ENCODE measurements at places on chromosomes 16 and 17.

DNA sequence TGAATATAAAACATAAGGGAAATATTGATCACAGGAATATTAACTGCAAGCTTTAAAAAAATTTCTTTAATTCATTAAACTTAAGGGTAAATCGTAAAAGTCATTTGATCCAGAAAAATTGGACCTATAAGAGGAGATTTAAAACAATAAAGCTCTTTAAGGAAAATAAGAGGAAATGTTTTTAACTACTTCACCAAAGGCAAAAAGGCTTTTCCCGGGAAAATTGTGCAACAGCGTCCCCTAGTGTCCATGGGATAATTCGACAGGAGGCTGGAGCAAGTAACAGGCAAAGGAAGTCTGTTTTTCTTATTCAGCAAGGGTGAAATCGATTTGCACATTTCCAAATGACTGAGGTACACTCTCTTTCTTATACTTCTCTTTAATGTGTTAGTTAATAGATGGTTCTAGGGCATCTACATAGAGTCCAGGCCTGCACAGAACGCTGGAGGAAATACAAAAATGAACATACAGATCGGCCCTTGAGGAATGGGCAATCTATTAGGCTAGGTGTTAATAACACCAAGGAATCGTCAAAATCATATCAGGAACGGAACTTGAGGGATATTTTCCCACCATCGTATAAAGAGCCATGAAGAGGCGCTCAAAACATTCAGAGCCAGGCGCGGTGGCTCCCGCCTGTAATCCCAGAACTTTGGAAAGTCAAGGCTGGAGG is 61.4 kb downstream of the ZNF18 start:
- DNase-seq: no peak

DNA sequence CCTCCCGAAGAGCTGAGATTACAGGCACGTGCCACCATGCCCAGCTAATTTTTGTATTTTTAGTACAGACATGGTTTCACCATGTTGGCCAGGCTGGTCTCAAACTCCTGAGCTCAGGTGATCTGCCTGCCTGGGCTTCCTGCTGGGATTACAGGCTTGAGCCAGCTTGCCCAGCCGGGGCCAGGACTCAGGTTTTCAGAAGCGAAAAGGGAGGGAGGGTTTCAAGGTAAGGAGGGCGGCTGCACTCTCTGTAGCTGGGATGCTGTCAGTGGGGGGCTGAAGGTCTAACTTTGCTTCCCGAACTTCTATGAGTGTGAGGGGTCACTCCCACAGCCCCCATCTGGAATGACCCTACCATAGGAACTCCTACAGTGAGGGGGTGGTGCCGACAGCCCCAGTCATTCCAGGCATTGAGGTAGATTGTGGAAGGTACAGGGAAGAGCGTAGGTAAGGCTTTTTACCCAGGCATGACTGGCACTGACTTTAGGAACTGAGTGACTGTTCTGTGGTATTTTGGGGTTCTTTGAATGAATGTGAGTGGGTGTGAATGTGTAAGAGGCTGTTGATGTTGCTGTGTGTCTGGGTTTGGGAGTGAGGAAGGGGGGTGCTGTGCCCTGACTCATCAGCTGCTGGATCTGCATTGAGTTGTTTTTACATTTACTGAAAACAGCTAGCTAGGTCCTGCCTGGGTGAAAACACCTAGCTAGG is 3.8 kb upstream of the C1QL1 start:
- no peak for DNase-seq

- DNase-seq: no peak
These were observed 5.2 kb upstream of the SYNRG start for GRCh38 chr17:37614391-37614790.

- DNase-seq: no peak
These were observed 770 bp downstream of the HBM start for GRCh38 chr16:166375-167121.

DNA sequence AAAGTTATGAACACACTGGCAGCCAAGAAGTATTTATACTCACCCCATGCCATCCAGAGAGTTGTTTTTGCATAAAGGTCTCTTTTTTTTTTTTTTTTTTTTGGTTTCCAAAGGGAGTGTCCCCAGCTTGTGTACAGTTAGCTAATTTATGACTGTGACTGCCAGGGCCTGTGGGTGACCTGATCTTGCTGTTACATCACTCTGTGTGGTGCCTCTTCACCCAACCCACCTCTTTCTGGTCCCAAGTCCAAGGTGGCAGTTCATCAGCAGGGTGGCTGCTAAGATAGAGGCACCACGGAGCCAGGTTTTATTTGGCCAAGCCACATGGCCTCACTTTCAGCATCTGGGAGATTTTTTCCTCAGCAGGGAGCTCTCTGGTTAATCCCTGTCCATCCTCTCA is at the start of gene NOS2:
NOS2 (minus strand) TSS at position 8 of the 400 bp plus-strand sequence. CDS start 1,720 bp downstream, outside the sequence.
- DNase-seq: no peak

DNA sequence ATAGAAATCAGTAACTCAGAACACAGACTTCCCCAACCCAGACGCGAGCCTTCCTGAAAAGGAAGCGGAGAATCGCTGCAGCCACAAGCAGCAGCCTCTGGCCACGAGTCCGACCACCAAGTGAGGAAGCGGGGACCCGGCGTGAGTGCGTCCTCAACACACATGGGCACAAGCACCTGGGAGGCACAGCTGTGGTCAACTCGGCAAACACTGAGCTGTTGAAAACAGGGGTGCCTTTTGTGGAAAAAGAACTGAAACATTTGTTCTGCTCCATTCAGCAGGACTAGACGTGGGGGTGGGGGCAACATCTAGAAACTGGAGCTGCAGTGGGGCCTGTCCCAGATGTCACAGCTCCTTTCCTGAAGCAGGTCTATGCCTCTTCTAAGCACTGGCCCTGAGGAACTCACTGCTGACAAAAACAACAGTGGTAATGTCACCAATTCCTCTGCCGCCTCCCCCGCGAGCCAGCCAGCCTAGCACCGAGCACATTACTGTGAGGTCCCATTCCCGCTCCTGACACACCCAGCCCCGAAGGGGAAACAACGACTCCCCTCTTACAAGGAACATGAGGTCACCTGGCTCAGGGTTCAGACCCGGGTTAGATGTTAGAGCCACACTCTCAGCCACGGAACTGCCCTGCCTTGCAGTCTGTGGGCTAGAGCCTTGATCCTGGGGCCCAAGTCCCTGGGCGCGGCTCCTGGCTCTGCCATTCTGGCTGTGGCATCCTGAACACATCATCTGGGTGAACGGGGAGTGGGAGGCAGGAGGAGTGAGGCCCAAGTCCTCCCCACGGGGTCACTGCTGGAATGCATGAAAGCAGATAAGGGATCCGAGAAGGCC is 29.0 kb downstream of the KDM8 start:
- no peak for DNase-seq

DNA sequence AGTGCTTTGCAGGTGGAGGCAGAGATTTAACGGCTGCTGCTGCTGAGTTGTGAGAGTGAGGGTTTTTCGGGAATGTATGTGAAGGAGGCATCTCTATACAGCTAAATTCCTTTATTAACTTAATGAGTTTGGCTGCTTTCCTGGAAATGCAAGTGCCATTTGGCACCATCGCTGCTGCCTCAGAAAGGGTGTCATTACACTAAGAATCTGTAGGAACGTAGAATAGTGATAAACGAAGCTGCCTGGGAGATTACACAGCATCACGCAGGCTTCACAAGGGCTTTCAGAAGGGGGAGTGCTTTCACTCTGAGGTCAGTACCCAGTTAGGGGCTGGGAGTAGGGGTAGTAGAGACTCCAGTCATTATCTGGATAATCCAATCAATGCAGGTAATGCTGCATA is 14.1 kb upstream of the NLRP1 start:
- DNase-seq: no peak

DNA sequence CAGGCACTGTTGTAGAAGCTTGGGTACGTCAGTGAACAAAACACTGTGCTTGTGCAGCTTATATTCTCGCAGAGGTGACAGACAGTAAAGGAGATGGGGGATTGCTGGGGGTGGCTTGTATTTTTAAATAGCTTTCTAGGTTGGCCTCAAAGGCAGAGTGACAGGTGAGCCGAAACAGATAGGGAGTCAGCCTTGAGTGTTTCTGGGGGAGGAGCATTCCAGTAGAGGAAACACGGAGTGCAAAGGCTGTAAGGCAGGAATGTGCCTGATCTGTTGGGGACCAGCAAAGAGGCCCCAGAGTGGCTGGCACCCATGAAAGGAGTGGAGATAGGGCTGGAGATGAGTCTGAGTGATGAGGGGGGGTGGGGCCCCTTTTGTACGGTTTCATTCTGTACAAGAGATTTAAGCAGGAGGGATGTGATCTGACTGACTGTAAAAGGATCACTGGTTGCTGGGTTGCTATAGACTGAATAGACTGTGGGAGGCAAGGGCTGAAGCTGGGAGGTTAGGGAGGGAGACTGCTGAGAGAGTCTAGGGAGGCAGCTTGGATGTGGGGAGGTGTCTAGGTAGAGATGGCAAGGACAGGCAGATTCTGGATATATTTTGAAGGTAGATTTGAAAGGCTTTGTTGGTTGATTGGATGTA is 15.2 kb downstream of the NUP93 start:
- no peak for DNase-seq

- no peak for DNase-seq
These were observed 263.4 kb downstream of the MRTFB start for GRCh38 chr16:14334366-14335080.

GRCh38 chr17:35774499-35774898 is 13.8 kb downstream of the C17orf50 start:
- no peak for DNase-seq

DNA sequence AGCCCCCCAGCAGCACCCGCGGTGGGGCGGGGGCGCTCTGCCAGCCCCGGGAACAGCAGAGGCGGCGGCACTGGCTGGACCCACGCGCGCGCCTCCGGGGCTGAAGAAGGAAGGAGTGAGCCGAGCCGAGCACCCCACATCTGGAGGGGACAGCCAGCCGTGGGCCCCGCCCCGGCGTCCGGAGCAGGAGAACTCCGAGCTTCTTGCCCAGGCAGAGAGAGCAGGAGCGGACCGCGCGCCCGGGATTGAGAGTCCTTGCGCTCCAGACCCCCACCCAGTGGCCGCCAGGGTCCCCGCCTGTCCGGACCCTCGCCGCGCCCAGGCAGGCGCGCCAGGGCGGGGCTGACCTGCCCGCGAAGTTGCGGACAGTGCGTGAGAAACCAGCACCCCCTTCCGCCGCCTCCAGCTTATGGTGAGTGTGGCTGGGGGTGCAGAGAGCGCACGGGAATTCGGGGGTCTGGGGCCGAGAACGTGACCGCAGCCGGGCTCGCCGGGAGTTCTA is 921.9 kb upstream of the EEF2KMT start:
- DNase-seq: no peak

GRCh38 chr16:88417684-88418476 is 35.1 kb downstream of the ZNF469 start:
- no peak for DNase-seq

DNA sequence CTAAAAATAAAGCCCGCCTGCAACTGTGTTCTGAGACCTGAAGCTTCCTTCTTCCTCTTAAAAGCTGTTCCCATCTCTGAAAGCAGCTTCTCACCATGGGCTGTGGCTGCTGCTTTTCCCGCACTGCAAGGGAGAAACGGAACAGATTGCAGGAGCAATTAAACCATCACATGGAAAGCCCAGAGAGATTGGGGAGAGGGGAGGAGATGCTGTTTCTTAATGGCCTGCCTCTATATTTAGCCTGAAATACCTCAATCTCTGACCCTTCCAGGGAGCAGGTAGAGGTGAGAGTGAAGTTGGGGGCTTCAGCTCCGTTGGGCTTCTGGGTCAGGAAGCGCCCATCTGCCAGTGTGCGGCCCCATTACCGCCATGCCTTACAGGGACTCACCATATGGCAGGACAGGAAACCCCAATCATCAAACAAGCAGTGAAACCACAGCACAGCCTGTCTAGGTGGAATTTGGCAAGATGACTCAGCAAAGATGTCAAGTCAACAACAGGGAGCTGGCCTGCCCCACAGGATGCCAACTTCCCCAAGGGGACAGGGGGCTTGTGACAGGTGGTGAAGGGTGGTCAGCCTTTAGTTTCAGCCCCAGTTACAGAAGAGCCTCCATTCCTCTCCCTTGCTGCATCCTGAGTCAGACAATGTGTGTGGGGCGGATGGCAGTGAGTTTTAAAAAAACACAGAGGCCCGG is 286.6 kb upstream of the CCL2 start:
- no peak for DNase-seq

DNA sequence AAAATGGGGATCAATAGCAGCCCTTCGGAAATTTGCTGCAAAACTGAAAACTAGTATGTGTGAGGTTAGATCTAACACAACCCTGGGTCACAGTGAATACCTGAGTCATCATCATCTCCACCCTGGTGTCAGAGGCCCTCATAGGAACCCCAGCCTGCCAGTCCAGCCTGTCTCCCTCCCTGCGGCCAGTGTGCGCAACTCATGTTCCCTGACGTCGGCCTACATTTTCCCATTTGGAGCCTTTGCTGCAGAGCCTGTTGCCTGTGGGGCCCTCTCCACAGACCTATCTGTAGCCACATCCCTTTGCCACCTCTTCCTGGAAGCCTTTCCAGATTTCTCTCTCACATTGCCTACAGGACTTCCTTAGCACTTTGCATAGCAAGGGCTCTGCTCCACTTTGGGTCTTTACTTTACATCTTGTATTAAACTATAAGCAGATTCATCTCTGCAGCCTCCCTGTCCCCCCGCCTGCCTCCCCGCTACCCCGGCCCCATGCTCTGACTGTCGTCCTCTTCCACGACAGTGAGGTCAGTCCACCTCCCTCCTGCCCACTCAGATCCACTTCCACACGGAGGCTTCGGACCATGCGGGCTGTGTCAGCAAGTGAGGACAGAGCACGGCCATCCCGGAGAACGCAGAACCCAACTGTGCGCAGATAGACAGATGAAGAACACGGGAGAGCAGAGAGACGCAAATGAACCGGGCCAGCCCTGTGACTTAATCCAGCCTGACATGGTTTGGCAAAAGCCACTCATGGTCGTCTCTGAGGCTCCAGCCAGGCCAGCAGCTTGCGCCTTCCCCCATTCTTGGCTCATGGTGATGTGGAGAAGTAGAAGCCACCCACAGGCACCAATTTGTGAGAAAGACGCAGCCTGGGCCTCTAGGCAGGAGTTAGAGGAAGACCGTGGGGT is 31.0 kb downstream of the NGFR start:
- DNase-seq: no peak

DNA sequence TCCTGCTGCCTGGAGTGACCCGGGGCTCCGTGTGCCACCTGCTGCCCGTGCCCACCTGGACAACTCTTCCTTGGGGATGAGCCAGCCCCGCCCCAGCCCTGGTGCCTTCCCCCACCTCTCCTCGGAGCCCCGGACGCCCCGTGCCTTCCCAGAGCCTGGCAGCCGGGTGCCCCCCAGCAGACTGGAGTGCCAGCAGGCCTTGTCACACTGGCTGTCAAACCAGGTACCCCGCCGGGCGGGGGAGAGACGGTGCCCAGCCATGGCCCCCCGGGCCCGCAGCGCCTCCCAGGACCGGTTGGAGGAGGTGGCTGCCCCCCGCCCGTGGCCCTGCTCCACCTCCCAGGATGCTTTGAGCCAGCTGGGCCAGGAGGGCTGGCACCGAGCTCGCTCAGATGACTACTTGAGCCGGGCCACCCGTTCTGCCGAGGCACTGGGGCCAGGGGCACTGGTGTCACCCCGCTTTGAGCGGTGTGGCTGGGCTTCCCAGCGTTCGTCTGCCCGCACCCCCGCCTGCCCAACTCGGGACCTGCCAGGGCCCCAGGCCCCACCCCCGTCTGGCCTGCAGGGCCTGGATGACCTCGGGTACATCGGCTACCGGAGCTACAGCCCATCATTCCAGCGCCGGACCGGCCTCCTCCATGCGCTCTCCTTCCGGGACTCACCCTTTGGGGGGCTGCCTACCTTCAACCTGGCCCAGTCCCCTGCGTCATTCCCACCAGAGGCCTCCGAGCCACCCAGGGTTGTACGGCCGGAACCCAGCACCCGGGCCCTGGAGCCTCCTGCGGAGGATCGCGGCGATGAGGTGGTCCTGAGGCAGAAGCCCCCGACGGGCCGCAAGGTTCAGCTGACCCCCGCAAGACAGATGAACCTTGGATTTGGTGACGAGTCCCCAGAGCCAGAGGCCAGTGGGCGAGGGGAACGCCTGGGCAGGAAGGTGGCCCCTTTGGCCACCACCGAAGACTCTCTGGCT is 38.4 kb downstream of the ARHGAP23 start:
- DNase-seq: no peak

Data from NCI-H1048 (cell line).